ENCODE measurements at places on chromosomes 5 and 9.

GRCh38 chr5:173410459-173411233 lies 82.4 kb upstream of the STC2 start:
- no peak for DNase-seq

- peak; percentile 25 for DNase-seq
Measured at GRCh38 chr5:144207875-144208444, 37.3 kb downstream of the KCTD16 start.

GRCh38 chr9:111970827-111971226 lies 74.2 kb downstream of the UGCG start:
- DNase-seq = no peak

- no peak for DNase-seq
Measured at GRCh38 chr9:123571240-123571639, 215.2 kb downstream of the CRB2 start.

DNA sequence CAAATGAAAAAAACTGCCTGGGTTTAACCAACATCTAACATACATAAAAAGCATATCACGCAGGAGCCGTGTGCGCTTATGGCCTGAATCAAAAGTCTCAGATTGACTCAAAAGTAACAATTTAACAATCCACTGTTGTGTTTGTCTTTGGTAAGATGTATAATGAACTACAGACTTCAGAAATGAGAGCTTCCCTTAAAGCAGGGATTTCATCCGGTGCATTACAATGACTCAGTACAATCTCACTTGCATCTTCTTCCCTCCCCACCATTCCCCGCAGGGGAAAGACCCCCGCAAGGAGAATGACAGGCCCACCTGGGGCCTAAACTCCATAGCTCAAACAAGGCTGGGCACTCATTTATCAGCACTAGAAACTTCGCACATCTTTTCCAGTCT lies 1.4 kb downstream of the ZFR start:
- peak; percentile 39 for DNase-seq

GRCh38 chr5:95449460-95449859 lies 58.3 kb downstream of the FAM81B start:
- peak; percentile 54 for DNase-seq

DNA sequence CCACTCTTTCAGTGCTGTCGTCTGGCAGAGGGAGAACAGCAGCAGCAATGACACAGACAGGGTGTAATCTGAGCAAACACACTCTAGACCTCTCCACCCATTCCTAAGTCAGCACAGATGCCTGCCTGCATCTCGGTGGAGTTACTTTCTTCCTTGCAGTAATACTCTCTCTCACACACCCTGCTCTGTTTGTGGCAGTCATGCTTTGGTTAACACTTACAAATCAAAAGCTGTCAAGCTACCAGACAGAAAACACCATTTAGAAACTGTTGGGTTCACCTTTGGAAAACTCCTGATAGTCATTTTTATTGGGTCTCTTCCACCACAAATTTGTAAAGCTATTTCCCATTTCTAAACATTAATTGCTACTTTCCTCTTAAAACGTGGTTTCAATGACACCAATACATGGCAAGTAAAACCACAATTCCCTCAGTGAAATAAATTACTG lies 27.3 kb downstream of the LHFPL2 start:
- DNase-seq = peak; percentile 25

DNA sequence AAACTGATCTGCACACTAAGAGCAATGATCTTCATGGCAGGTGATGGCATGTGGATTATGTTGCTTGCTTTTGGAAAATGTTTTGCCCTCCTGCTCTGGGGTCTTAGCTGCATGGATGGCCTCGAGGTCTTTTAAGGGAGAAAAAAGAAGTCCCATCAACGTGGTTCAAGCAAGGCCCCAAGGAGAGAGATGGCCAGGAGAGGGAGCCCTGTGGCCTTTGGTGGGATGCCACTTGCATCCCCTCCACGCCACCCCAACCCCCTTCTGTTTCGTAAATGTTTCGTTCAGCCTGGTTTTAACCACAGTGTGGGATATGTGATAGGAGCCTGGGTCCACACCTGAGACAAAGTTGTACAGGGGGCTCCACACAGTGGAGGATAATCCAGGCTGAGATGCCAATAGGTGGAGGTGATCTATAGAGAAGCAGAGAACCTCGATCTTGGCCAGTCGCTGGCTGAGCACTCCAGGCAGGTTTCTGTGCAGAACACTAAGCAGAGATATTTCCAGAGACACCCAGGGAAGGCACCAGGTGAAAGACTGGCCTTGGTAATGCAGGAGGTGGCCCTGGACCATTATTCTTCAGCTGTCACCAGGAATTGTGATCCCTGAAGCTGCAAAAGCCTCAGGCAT lies 25.8 kb upstream of the FRRS1L start:
- peak; percentile 32 for DNase-seq

- no peak for DNase-seq
Measured at GRCh38 chr5:172985596-172985995, 2.0 kb downstream of the ATP6V0E1 start.

- no peak for DNase-seq
Measured at GRCh38 chr5:329121-329735, 7.7 kb downstream of the AHRR start.

- peak; percentile 75 for DNase-seq
Measured at GRCh38 chr9:77977210-77977611, 54.4 kb downstream of the GNAQ start.

DNA sequence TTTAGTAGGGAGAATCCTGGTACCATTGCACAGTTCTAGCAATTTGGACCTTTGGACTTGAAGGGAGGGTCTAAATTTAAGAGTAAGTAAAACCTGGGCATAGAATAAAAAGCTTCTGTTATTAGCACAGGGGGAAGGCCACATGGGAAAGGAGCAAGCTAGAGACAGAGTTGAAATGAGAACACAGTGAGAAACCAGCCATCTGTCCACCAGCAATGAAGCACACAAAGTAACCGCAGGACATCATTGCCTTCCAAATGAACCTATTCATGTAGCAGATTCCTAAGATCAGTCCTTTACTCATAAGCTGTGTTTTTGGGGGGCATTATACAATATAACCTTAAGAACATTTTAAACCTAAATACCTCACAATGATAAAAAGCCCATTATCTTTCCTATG lies 407.4 kb downstream of the HCN1 start:
- no peak for DNase-seq

GRCh38 chr9:126550891-126551351 lies 62.8 kb upstream of the LMX1B start:
- DNase-seq = no peak
